LHCN-M2 (cell line): ENCODE measurements at places on chromosomes 2 and 18. TPM values are rescaled to one million over a fixed set of nuclear protein-coding genes. Genes with fewer than 3 reads are reported as not detected.

Gene FAM110C
- not detected in 2 replicates for total RNA-seq

Gene PPP3R1
- total RNA-seq = 20.2 and 23.5 TPM in 2 replicates

Gene IL1F10
- not detected in 2 replicates for total RNA-seq

DNA sequence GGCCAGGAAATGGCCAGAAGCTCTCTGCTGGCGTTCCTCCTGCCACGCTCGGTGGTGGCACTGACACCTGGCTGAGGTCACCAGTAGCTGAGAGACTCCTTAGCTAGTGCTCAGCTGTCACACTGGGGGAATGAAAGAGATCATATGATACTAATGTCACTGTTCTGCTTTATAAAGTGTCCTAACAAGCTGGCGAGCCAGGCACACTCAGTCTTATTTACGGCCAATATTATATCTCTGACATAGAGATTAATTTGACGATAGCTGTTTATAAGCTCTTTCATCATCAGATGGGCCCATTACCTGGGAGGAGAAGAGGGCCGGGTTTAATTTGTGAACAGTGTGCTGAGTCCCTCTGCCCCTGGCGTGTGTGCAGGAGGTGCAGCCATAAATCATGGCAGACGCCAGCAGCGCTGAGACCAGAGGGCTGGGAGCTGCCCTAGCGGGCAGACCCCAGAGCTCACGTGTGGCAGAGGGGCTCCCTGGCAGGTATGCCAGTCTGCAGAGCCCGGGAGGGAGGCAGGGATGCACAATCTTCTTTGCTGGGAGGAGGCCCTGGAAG is 246.5 kb downstream of the HAUS1 start:
- DNase-seq = no peak

- no peak for DNase-seq
Measured at GRCh38 chr2:48519593-48519992, 10.4 kb upstream of the STON1 start.

DNA sequence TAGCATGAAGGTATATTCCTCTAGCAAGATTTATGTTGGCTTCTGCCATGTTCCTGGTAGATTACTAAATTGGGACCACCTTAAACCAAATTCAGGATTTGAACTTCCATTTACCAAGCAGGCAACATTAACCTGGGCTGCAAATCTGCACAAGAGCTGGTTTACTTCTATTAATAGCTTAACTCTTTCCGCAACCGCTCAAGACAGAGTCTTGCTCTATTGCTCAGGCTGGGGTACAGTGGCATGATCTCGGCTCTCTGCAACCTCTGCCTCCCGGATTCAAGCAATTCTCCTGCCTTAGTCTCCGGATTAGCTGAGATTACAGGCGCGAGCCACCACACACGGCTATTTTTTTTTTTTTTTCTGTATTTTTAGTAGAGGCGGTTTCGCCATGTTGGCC is 8.4 kb downstream of the MARCHF7 start:
- no peak for DNase-seq

DNA sequence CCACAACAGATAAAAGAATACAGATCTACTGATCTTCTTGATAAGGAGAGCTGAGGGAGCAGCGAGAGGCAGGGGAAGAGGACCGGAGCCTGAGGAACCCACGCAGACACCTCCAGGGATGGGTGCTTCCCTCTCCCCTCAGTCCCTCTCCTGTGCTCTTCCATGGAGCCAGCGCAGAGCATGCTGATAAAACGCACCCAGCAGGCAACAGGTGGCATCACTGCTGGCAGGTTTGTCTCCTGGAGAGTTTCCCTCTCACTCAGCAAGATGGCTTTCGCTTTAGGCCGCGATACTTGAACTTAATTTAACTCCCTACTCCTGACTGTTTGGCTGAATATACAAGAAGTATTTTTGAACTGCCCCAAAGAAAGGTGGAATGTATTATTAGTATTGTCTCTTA is 163.0 kb upstream of the REV1 start:
- DNase-seq = no peak

GRCh38 chr18:61076986-61077385 is 256.2 kb upstream of the CDH20 start:
- no peak for DNase-seq

DNA sequence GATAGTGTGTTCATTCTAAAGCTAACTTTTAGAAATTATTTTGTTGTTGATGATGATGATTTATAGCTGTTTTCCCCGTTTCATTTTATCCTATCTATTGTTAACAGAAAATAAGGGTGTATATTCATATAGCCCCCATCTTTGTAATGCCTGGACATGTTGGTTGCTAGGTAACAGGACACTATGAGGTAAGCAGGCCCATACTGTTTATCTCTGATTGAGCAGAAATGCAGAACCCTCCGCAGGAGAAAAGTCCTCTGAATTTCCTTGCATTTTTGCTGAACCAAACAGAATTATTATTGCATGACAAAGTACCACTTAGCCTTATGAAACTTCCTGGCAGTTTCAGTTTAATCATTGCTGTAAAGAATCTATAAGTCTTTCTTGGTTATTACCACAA is 339.4 kb downstream of the DCC start:
- no peak for DNase-seq

- DNase-seq = no peak
Measured at GRCh38 chr2:77507657-77508056, 14.5 kb downstream of the LRRTM4 start.

DNA sequence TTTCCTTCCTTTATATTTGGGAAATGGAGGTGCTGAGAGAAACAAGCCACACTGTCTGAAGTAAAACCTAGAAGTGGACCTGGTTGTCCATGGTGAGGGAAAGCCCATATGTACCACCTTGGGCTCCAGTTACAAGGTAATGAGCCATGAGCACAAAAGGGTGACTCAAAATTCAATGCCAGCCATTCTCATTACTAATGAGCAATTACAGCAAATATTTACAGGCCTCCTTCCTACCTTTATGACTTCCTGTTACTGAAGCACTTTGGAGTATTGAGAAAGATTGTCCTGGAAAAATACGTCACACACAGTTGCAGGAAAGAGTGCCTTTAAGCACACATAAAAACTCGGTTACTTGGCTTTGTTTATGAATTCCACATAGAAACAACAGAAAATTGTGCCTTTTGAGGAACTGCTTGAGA is 9.1 kb downstream of the EPAS1 start:
- no peak for DNase-seq
